ENCODE measurements at places on chromosomes 16 and 17. TPM values are rescaled to one million over a fixed set of nuclear protein-coding genes. Genes with fewer than 3 reads are reported as not detected.

DNA sequence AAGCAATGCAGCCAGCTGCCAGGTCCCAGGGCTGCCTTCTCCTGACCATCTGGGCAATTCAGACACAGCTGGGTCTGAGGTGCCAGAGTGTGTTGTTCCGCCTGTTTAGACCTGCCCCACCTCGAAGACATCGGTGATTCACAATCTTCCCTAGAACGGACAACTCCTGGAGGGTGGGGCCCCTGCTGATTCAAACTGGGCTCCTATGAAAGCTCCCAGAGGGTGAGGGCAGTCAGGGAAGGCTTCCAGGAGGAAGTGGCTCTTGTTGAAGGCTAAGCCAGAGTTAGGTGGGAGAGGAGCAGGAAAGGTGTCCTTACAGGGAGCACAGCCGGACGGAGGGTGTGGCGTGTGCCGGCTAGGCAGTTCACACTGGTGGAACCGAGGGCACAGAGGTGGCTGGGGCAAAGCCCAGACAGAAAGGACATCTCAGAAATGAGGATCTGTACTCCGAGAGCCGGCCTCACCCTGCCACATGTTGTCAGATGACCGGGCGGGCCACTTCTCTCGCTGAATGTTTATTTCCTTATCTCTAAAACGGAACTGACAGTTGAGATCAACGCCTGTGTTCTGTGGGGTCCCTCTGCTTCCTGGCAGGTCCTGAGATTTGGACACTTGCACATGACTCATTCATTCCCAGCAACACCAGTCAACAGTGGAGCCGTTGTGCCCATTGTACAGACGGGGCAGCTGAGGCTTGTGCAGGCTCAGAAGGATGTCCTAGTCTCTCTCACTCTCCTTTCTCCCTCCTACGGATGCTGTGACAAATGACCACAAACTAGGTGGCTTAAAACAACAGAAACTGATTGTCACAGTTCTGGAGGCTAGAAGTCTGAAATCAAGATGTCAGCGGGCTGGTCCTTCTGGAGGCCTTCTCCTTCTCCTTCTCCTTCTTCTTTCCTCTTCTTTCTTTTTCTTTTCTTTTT is 26.9 kb upstream of the LITAF start:
- no peak for DNase-seq
- peak overlapping the region; percentile 50 for H3K27ac ChIP-seq
- H3K4me1 ChIP-seq: peaks cover 38% of the 10 kb centered on the region
- peaks cover 9% of the 10 kb centered on the region for H3K27me3 ChIP-seq

- no peaks in the 10 kb centered on the region for H3K27me3 ChIP-seq
- no peak overlapping the region for H3K4me3 ChIP-seq
- no peaks in the 10 kb centered on the region for H3K4me1 ChIP-seq
- H3K36me3 ChIP-seq: no peaks in the 10 kb centered on the region
- no peak overlapping the region for H3K27ac ChIP-seq
These were observed 251.7 kb upstream of the SALL1 start for GRCh38 chr16:51402785-51403184.

- H3K4me1 ChIP-seq: peaks cover 72% of the 10 kb centered on the region
- peak overlapping the region; percentile 77 for H3K4me3 ChIP-seq
- peak overlapping the region; percentile 91 for H3K27ac ChIP-seq
- no peaks in the 10 kb centered on the region for H3K27me3 ChIP-seq
- peaks cover 47% of the 10 kb centered on the region for H3K36me3 ChIP-seq
- no peak for DNase-seq
These were observed 4.9 kb upstream of the IL32 start for GRCh38 chr16:3060339-3061127.

DNA sequence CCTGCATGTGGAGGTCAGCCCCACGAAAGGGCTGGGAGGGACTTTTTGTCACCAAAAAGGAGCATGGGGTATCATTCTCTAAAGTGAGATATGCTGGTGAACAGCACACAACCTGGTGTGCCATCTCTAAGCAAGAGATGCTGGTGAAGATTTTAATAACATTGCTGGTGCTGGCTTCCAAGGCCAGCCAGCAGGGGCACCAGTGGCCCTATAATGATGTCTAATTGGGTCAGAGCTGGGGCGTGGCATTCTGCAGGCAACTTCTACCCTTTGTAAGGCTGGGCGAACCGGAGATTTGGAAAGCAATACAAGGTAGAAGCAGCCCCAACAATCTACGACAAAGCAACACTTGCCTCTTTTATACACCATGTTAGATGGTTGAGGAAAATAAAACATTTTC is 16.8 kb downstream of the SDR42E1 start:
- H3K36me3 ChIP-seq: peaks cover 23% of the 10 kb centered on the region
- no peaks in the 10 kb centered on the region for H3K4me1 ChIP-seq
- H3K27me3 ChIP-seq: no peaks in the 10 kb centered on the region
- no peak overlapping the region for H3K27ac ChIP-seq
- no peak overlapping the region for H3K4me3 ChIP-seq

- no peaks in the 10 kb centered on the region for H3K4me1 ChIP-seq
- H3K4me3 ChIP-seq: no peak overlapping the region
- no peaks in the 10 kb centered on the region for H3K36me3 ChIP-seq
- no peak for DNase-seq
These were observed 33.7 kb downstream of the PEMT start for GRCh38 chr17:17557796-17558195.

DNA sequence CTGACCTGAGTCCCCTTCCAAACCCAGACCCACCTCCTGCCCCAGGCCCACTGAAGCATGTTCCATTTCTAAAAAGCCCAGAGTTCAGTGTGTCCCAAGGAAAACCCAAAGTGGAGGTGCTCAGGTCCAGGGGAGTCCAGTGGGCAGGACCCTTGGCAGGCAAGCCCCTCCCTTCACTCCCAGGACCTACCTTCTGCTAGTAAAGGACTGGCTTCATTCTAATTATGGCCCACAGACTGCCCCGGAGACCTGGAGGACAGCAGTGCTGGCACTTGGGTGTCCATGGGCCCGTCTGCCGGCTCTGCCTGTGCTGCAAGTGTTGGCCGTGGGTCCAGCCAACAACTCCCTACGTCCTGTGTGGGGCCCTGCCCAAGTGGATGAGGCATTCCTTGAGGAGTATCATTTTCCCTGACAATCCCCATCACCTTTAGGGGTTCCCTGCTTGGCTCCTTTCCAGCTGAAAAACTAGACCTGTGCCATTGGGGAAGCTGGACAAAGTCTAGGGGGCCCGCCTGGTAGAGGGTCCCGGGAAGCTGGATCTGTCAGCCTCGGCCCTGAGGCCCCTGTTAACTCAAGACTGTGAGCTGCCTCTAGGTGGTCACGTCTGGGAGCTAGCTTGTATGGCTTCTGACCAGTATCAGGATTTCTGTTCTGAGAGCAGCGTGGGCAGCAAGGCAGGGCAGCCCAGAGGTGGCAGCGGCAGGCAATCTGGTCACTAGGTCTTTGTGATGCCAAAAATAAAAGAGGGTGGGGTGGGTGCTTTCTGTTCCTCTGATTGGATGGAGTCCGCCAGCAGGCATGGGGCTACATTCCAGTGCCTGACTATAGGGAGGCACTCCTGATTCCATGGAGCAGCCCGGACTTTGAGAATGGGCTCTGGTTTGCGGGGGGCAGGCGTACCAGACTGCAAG is 8.2 kb downstream of the CBX2 start:
- H3K4me1 ChIP-seq: peaks cover 27% of the 10 kb centered on the region
- H3K36me3 ChIP-seq: peaks cover 16% of the 10 kb centered on the region
- no peak overlapping the region for H3K27ac ChIP-seq
- peaks cover 35% of the 10 kb centered on the region for H3K27me3 ChIP-seq
- no peak for DNase-seq

- no peak overlapping the region for H3K27ac ChIP-seq
- H3K27me3 ChIP-seq: peaks cover 47% of the 10 kb centered on the region
- peaks cover 9% of the 10 kb centered on the region for H3K4me1 ChIP-seq
- no peak for DNase-seq
These were observed 654 bp downstream of the WFDC1 start for GRCh38 chr16:84295203-84295860.

- no peaks in the 10 kb centered on the region for H3K27me3 ChIP-seq
- peak overlapping the region; percentile 90 for H3K27ac ChIP-seq
- peak overlapping the region; percentile 53 for H3K4me3 ChIP-seq
- H3K4me1 ChIP-seq: peaks cover 55% of the 10 kb centered on the region
- DNase-seq: peak; percentile 64
These were observed 8.0 kb downstream of the ST3GAL2 start for GRCh38 chr16:70430667-70431536.

- no peak within 1 kb of the TSS for H3K4me3 ChIP-seq
- H3K27me3 ChIP-seq: no peaks in the 10 kb centered on the region
- H3K36me3 ChIP-seq: peaks cover 1% of the 10 kb centered on the region
- H3K27ac ChIP-seq: no peak within 1 kb of the TSS
- no peaks in the 10 kb centered on the region for H3K4me1 ChIP-seq
These were observed at the start of gene PRR15L for GRCh38 chr17:47957591-47958490. TSS of gene PRR15L (minus strand) at chr17:47957883. CDS start at chr17:47953234, 4,649 bp downstream.

DNA sequence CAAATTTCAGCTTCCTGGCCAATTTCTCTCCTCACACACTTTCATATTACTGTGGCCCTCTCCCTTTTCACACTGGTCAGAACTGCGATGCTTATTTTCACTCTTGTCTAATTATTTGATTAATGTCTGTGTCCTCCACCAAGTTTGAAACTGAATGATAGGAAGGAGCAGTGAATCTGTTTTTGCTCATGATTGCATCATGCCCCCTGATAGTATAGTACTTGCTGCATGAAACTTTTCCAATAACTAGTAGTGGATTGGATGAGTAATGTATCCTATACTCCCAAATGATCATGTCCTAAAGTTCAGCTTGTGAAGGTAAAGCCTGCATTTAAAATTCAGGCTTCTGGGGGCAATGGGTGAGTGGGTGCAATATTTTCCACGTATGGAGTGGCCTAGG is 121.2 kb downstream of the ASIC2 start:
- no peak overlapping the region for H3K27ac ChIP-seq
- H3K36me3 ChIP-seq: no peaks in the 10 kb centered on the region
- DNase-seq: no peak

GRCh38 chr16:49092704-49093103 is 188.9 kb downstream of the CBLN1 start:
- no peak for DNase-seq
- no peak overlapping the region for H3K27ac ChIP-seq
- no peak overlapping the region for H3K4me3 ChIP-seq
- H3K4me1 ChIP-seq: no peaks in the 10 kb centered on the region
- no peaks in the 10 kb centered on the region for H3K27me3 ChIP-seq
- no peaks in the 10 kb centered on the region for H3K36me3 ChIP-seq

- no peak overlapping the region for H3K4me3 ChIP-seq
- H3K4me1 ChIP-seq: no peaks in the 10 kb centered on the region
- DNase-seq: no peak
- H3K27me3 ChIP-seq: peaks cover 16% of the 10 kb centered on the region
- H3K36me3 ChIP-seq: no peaks in the 10 kb centered on the region
These were observed 26.3 kb upstream of the ATP2A3 start for GRCh38 chr17:3990386-3991127.

- peaks cover 19% of the 10 kb centered on the region for H3K36me3 ChIP-seq
- H3K4me3 ChIP-seq: no peak overlapping the region
- H3K27me3 ChIP-seq: peaks cover 22% of the 10 kb centered on the region
- H3K4me1 ChIP-seq: peaks cover 28% of the 10 kb centered on the region
These were observed 4.7 kb upstream of the CMTM2 start for GRCh38 chr16:66574531-66574930.

- no peak overlapping the region for H3K4me3 ChIP-seq
- no peak overlapping the region for H3K27ac ChIP-seq
- no peak for DNase-seq
- peaks cover 38% of the 10 kb centered on the region for H3K36me3 ChIP-seq
These were observed 772 bp downstream of the CHD3 start for GRCh38 chr17:7889166-7889955.

DNA sequence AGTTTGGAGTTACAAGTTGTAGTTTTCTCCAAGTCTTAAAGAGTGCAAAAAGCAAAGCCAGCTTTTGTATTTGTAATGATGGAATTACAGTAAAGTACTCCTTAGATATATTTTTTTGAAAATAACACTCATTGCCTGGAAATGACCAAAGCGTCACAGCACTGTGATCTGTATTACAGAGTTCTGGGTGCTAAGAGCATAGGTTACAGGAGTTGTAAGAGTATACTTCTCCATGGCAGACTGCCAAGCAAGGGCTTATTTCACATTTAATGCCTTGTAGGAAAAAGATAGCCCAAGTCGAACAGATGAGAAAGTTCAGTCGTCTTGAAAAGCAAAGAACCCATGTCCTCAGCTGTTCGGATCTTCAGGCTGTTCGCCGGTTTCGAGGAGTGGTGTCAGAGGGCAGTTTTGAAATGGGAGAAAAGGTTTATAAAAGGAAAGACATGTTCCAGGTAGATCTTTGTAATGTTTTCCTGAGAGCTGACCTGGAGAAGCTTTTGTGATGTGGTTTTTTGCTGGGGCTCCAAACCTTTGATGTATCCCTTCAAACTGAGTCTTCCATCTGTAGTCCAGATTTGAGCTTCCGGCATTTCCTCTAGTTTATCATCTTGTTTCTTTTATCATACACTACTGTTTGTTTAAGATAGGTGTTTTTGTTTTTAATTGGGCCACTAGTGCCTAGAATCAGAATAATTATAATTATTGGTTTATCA is 41.3 kb downstream of the ERCC4 start:
- no peak overlapping the region for H3K27ac ChIP-seq
- peaks cover 3% of the 10 kb centered on the region for H3K4me1 ChIP-seq
- H3K36me3 ChIP-seq: no peaks in the 10 kb centered on the region
- no peak for DNase-seq
- peaks cover 17% of the 10 kb centered on the region for H3K27me3 ChIP-seq

DNA sequence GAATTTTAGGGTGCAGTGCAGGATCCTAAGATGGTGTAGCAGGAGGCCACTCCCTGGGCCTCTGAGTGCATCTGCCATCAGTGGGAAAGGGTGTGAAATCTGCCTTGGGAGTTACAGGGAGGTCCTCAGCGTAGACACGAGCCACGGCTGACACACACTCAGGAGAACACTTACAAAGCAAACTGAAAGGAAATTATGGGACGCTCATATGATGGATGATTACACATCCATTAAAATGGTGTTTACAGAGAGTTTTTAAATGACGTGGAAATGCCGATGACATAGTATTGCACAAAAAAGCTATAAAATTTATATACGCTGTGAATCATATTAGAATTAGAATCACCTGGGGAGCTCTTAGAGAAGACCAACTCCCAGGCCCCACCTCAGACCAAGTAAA is 175.2 kb downstream of the CCDC182 start:
- H3K27me3 ChIP-seq: no peaks in the 10 kb centered on the region
- H3K4me3 ChIP-seq: no peak overlapping the region
- no peak for DNase-seq
- no peak overlapping the region for H3K27ac ChIP-seq

GRCh38 chr16:48611329-48612137 is 1.6 kb upstream of the N4BP1 start:
- peaks cover 7% of the 10 kb centered on the region for H3K36me3 ChIP-seq
- DNase-seq: peak; percentile 90

WFIKKN1 gene
- 0.47 TPM for total RNA-seq

HBQ1 gene
- not detected for total RNA-seq

CCDC144A gene
- total RNA-seq: 0.47 TPM

ZNF232 gene
- total RNA-seq: 10.2 TPM

DNAI2 gene
- total RNA-seq: 0.84 TPM

ABCC3 gene
- not detected for total RNA-seq

GALR2 gene
- total RNA-seq: 0.18 TPM

KRT31 gene
- total RNA-seq: not detected

CEP112 gene
- total RNA-seq: 2.7 TPM

RNF222 gene
- 0.24 TPM for total RNA-seq

RPGRIP1L gene
- 6.1 TPM for total RNA-seq

SEPTIN1 gene
- 321 TPM for total RNA-seq

NPIPA2 gene
- total RNA-seq: 3.2 TPM

MYO15A gene
- total RNA-seq: 0.34 TPM

SLC38A8 gene
- total RNA-seq: not detected

RTN4RL1 gene
- total RNA-seq: 0.18 TPM

HOXB1 gene
- not detected for total RNA-seq

HOXB6 gene
- total RNA-seq: not detected

SLC5A2 gene
- total RNA-seq: not detected

CTRB2 gene
- not detected for total RNA-seq

Measured in activated CD8-positive, alpha-beta T cell treated with anti-CD3 and anti-CD28 coated beads, Interleukin-2, amount 10 ng/mL, durations not matched to agents 7 days and 5 days (primary cell).